Suppressor macrophage (primary cell): ENCODE measurements at places on chromosomes 5 and 9.
A peak's percentile ranks its signal among the peaks of the same experiment; 100 is the strongest.

- DNase-seq = no peak
Measured at GRCh38 chr5:170651604-170652277, 131.8 kb upstream of the GABRP start.

DNA sequence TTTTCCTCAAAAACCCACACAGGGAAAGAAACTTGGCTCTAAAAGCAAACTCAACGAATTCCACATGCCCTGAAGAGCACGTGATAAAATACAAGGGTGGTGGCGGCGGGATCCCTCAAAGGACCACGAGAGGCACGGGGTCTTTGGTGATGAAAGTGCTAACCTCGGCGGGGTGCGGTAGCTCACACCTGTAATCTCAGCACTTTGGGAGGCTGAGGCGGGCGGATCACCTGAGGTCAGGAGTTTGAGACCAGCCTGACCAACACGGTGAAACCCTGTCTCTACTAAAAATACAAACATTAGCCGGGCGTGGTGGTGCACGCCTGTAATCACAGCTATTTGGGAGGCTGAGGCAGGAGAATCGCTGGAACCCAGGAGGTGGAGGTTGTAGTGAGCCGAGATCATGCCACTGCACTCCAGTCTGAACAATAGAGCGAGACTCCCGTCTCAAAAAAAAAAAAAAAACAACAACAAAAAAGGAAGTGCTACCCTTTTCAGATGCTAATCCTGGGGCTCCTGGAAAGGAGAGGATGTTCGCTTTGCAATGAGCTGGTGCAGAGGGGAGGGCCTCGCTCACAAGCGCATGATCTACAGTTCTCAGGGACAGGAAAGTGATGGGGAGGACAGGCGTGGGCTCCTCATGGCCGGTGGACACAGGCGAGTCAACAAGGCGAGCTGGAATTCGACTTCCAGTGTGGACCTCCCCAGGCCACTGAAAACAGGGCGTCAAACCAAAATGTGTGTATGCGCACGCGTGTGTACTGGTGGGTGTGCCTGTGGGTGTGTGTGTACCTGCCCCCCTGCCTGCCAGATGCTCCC lies 54.1 kb downstream of the USP20 start:
- DNase-seq = peak; percentile 51

DNA sequence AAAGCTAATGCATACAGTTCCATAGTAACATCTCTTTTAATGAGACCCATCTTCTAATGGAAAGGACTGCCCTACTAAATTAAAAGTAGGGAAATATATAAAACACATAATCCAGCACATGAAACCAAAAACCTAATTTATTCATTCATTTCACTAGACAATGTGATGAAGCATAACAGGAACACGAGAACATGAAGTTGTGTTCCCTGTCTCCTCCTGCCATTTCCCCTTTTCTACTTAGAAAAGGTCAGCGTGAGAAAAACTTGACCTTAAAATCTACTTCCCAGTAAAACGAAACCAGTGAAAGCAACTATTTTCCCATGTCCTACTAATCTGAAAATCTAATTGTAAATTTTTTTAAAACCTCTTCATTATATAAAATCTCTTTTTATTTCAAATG lies 847.5 kb downstream of the TLE1 start:
- peak; percentile 4 for DNase-seq

GRCh38 chr9:134962973-134963364 lies 45.3 kb upstream of the FCN1 start:
- DNase-seq = no peak

DNA sequence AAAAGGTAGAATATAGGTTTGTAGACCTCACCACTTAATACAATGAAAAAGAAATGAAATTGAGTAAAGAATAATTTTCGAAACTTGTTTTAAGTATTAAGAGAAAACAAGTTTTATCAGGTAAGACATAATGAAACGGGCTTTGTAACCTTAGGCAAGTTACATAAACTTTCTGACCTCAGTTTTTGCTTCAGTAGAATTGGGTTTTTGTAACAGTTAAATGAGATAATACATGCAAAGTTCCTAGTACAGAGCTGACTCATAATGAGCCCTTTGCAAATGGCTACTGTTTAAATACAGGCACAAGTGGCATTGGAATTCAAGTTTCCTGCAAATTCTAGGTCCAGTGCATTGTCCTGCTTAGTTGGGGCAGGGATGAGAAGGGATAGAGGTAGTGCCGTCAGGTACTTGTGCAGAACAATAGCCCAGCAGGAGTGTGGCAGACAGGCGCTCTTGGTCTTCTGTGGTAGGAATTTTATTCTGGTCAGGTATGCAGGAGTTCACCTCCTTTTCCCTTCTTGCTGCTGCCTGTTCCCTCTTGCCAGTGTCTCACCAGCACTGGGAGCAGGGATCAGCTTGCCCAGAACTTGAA lies 203.8 kb downstream of the PBX3 start:
- no peak for DNase-seq

DNA sequence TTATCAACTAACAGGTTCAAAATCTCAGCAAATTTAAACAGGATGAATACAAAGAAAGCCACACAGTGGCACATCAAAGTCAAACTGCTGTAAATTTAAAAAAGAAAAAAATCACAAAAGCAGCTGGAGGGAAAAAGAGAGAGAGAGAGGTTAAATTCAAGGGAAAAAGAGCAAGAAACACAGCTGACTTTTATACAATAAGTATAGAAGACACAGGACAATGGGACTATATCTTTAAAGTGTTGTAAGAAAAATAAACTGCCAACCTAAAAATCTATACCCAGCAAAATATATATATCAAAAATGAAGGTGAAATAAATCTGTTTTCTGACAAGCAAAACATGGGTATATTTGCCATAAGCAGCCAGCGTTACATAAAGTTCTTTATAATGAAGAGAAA lies 261.5 kb downstream of the TLE1 start:
- DNase-seq = no peak

DNA sequence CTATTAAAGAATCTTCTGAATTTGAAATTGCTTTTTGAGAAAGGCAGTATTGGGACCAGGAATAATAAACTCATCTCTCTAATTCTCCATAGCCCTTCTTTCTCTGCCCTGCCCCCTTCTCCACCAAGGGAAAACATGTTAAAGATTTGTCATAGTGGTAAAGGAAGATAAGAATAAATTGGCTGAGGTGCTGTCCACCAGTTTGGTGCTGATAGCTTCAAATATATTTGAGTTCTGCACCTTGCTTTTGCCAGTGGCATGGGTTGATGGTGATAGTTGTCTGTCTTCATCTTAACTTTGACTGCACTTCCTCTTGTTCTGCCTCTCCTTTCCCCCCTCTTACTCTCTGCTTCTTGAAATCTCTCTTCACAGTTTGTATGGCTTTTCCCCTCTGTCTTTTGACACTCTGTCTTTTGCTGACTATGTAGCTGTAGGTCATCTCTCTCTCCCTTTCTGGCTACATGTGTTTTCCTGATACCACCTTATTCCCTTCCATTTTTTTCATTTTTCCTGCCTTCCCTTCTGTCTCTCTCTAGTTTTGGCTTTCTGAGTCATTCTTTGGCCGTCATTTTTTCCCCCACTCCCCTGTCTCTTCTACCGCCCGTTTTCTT lies 56.6 kb downstream of the NDUFS4 start:
- peak; percentile 6 for DNase-seq
